CD4-positive, CD25-positive, alpha-beta regulatory T cell (primary cell): ENCODE measurements at places on chromosomes 3 and 15. TPM values are rescaled to one million over a fixed set of nuclear protein-coding genes. Genes with fewer than 3 reads are reported as not detected.

- DNase-seq, result no peak
- no peaks in the 10 kb centered on the region for H3K36me3 ChIP-seq
- no peak overlapping the region for H3K4me3 ChIP-seq
These were observed 28.4 kb downstream of the TP63 start for GRCh38 chr3:189659571-189659970.

DNA sequence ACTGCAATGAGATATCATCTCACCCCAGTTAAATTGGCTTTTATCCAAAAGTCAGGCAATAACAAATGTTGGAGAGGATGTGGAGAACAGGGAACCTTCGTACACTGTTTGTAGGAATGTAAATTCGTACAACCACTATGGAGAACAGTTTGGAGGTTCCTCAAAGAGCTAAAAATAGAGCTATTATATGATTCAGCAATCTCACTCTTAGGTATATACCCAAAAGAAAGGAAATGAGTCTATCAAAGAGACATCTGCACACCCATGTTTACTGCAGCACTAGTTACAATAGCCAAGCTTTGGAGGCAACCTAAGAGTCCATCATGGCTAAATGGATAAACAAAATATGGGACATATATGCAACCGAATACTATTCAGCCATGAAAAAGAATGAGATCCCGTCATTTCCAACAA, 68.0 kb upstream of the HES1 start:
- DNase-seq, result no peak
- H3K4me1 ChIP-seq, result peaks cover 10% of the 10 kb centered on the region
- no peak overlapping the region for H3K27ac ChIP-seq
- peaks cover 3% of the 10 kb centered on the region for H3K27me3 ChIP-seq
- H3K4me3 ChIP-seq, result no peak overlapping the region

Gene AQP9
- total RNA-seq, result not detected

DNA sequence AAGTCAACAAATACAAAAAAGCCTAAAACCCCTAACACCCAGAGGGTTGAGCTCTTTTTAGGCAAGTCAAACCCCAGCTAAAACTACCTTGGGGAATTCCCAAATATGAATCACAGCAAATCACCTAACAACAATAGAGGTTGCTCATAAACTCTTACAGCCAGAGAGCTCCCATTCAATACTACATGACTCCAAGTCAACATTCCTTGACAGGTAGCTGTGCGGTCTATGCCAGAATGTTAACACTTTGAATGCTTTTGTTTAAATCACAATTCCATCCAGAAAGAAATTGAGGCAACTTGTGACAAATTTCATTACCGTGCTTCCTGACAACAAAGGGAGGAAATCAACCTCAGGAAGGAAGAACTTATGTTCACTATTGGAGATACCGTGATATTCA, 7.5 kb upstream of the UACA start:
- DNase-seq, result no peak
- peaks cover 8% of the 10 kb centered on the region for H3K27me3 ChIP-seq
- no peak overlapping the region for H3K4me3 ChIP-seq
- no peak overlapping the region for H3K27ac ChIP-seq
- no peaks in the 10 kb centered on the region for H3K4me1 ChIP-seq

Gene IL17RC
- 1.1 TPM for total RNA-seq

- H3K27ac ChIP-seq, result no peak overlapping the region
- DNase-seq, result no peak
- no peaks in the 10 kb centered on the region for H3K36me3 ChIP-seq
- H3K27me3 ChIP-seq, result no peaks in the 10 kb centered on the region
- H3K4me1 ChIP-seq, result no peaks in the 10 kb centered on the region
- H3K4me3 ChIP-seq, result no peak overlapping the region
These were observed 16.2 kb upstream of the ABI3BP start for GRCh38 chr3:101009386-101009785.

DNA sequence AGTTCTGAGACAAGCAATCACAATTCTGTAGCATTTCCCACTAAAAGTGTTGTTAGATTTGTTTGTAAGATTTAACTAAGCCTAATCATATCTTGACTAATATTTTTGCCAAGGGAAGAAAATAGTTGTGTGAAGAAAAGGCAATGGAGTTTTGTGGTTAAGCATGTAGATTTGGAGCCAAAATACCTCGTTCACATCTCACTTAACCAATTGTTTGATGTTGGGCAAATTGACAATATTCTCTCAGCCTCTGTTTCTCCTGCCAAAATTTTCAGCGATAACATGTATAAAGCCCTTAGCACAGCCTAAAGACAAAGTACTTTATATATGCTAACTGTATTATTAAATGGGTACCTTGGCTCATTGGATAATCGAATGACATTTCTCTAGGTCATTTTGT, 20.5 kb upstream of the CDIN1 start:
- no peaks in the 10 kb centered on the region for H3K4me1 ChIP-seq
- no peaks in the 10 kb centered on the region for H3K27me3 ChIP-seq
- H3K27ac ChIP-seq, result no peak overlapping the region
- no peaks in the 10 kb centered on the region for H3K36me3 ChIP-seq
- DNase-seq, result no peak
- H3K4me3 ChIP-seq, result no peak overlapping the region

Gene ARHGEF26
- not detected for total RNA-seq

Gene TM4SF1
- 0.44 TPM for total RNA-seq

GRCh38 chr3:125043599-125044151, 12.1 kb downstream of the HEG1 start:
- no peak for DNase-seq
- H3K27ac ChIP-seq, result no peak overlapping the region
- H3K27me3 ChIP-seq, result no peaks in the 10 kb centered on the region
- no peak overlapping the region for H3K4me3 ChIP-seq
- peaks cover 4% of the 10 kb centered on the region for H3K36me3 ChIP-seq

DNA sequence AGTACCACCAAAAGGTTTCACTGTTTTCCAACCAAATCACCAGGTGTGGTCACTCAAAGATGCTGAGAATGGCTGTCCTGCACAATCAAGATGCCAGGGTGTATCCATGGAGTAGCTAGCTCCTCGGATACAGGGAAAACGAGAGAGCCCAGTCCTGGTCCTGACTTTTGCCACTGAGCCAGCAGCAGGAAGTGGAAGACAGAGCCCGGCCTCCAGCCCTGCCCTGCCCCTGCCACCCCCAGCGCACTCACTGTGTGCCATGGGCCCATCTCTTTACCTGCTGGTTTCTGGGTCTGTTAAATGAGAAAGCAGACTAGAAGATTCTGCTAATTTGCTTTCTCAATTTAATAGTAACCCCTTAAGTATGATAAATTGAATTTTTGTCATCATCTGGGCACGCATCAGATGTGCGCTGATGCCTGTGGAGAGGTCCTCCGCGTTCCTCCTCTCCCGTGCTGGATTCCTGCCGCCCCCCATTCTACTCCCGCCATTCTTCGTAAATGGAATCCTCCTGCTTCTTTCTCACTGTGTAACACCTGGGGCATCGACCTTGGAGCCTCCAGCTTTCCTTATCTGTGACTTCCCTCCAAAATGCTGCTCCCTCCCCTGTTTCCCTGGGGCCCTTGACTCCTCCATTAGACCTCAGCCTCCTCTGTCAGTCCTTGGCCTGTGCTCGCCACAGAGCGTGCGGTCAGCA, 18.0 kb downstream of the TNFAIP8L3 start:
- no peak overlapping the region for H3K4me3 ChIP-seq
- H3K4me1 ChIP-seq, result peaks cover 5% of the 10 kb centered on the region
- H3K27me3 ChIP-seq, result peaks cover 6% of the 10 kb centered on the region
- no peak overlapping the region for H3K27ac ChIP-seq

- H3K4me3 ChIP-seq, result no peak overlapping the region
- no peaks in the 10 kb centered on the region for H3K27me3 ChIP-seq
- H3K27ac ChIP-seq, result no peak overlapping the region
- DNase-seq, result no peak
- no peaks in the 10 kb centered on the region for H3K4me1 ChIP-seq
These were observed 19.0 kb downstream of the RPL39L start for GRCh38 chr3:187120326-187120725.

Gene FGF7
- not detected for total RNA-seq

DNA sequence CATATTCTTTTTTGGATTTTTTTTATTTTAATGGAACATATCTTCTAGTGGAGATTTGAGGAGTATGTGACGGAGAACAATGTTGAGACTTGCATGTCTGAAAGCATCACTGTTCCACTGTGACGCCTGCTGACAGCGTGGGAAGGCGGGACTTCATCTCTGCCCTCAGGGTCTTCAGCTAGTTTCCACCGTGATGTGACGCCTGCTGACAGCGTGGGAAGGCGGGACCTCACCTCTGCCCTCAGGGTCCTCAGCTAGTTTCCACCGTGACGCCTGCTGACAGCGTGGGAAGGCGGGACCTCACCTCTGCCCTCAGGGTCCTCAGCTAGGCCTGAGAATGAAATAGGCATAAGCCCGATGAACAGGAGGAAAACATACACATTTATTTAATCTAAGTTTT, 70.7 kb downstream of the LMLN start:
- no peaks in the 10 kb centered on the region for H3K4me1 ChIP-seq
- H3K27ac ChIP-seq, result no peak overlapping the region
- DNase-seq, result no peak

Gene CISH
- total RNA-seq, result 23.4 TPM

Gene TFG
- 56.3 TPM for total RNA-seq

Gene PIGZ
- 0.47 TPM for total RNA-seq

GRCh38 chr3:30948426-30948825, 54.0 kb upstream of the GADL1 start:
- no peaks in the 10 kb centered on the region for H3K4me1 ChIP-seq
- no peaks in the 10 kb centered on the region for H3K36me3 ChIP-seq
- no peak overlapping the region for H3K27ac ChIP-seq
- no peak overlapping the region for H3K4me3 ChIP-seq

Gene SNTN
- not detected for total RNA-seq

DNA sequence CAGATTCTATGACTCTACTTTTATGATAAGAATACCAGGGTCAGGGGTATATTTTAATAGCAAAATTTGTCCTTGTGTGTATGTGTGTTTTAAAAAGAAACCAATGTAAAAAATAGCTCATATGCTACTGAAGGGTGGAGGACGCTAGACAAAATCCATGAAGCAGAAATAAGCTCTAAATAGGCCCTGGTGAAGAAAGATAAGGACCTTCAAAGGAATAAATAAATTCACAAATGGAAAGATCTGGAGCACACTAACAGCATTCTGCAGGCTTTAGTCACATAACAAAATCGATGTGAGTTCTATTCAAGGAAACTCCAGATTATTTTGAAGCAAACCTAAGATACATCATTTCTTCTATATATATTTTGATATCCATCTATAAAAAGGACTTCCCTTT, 27.2 kb upstream of the ATP11B start:
- no peak overlapping the region for H3K27ac ChIP-seq
- no peak overlapping the region for H3K4me3 ChIP-seq
- H3K27me3 ChIP-seq, result peaks cover 12% of the 10 kb centered on the region
- no peaks in the 10 kb centered on the region for H3K4me1 ChIP-seq
- no peaks in the 10 kb centered on the region for H3K36me3 ChIP-seq

GRCh38 chr3:160259589-160259988, 34.4 kb downstream of the C3orf80 start:
- no peak overlapping the region for H3K4me3 ChIP-seq
- H3K27ac ChIP-seq, result no peak overlapping the region
- no peaks in the 10 kb centered on the region for H3K27me3 ChIP-seq
- peaks cover 3% of the 10 kb centered on the region for H3K36me3 ChIP-seq
- DNase-seq, result no peak

DNA sequence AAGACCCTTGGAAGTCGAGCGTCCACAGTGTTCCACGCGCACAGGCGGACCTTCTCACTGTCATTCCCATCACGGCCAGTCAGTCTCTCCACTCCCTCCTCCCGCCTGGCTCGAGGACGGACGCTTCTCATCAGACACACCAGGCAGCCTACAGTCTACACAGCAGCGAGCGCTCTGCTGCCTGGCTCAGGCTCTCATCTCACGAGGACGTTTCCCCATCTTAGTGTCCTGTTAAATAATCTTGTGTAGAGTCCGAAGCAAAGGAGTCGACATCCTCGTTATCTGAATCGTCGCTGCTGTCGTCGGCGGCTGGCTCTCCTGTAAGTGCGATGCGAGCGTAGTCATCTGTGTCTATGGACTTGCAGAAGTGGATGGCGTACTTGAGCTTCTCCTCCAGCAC, 12.4 kb upstream of the OCA2 start:
- no peaks in the 10 kb centered on the region for H3K27me3 ChIP-seq
- no peak overlapping the region for H3K4me3 ChIP-seq
- H3K27ac ChIP-seq, result no peak overlapping the region
- peaks cover 49% of the 10 kb centered on the region for H3K36me3 ChIP-seq
- DNase-seq, result no peak

Gene VIPR1
- 31.2 TPM for total RNA-seq

DNA sequence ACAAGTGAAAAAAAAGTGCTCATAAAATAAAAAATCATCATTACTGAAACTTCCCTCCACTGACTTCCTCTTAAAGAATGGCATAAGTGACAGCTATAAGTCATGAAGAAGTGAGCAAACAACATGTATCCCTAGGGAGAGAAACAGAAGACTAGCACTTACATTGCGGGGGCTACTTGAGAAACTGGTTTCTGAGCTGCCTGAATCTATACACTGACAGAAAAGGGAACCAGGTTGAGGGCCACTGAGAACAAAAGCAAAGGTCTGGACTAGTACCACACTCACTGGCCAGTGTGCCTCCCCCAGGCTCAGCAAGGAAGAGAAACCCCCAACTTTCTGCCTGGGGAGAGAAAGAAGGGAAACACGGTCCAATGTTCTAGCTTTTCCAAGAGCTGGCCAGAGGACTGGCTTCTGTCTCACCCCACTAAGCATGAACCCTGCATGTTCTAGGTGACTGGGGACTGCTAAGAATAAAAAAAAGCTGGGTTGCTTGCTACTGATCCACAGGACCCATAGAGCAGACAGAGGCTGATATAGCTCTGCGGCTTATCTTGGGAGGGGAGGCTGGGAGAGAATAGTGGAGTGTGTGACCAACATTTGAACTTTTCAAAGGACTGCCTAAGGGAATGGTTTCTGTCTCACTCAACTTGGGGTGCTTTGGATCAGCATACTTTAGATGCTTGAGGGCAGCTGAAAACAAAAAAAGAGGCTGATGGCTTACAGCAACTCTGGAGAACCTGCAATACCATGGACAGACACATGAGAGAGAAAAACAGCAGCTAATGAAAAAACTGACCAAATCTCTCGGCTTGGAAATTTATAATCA, 8.1 kb downstream of the RAD18 start:
- no peak for DNase-seq
- H3K4me3 ChIP-seq, result no peak overlapping the region
- no peaks in the 10 kb centered on the region for H3K27me3 ChIP-seq
- peaks cover 5% of the 10 kb centered on the region for H3K36me3 ChIP-seq
- H3K4me1 ChIP-seq, result no peaks in the 10 kb centered on the region
- no peak overlapping the region for H3K27ac ChIP-seq
